ENCODE measurements at places on chromosomes 2 and 18. TPM values are rescaled to one million over a fixed set of nuclear protein-coding genes. Genes with fewer than 3 reads are reported as not detected.

Gene COPS9
- total RNA-seq, result 63.1 TPM

Gene LINC00305
- not detected for total RNA-seq

Gene ELOA2
- not detected for total RNA-seq

Gene GAL3ST2
- not detected for total RNA-seq

Gene DPYSL5
- total RNA-seq, result not detected

Gene GRHL1
- 0.08 TPM for total RNA-seq

Gene TUBA4A
- total RNA-seq, result 9.8 TPM

Gene LCT
- under 0.01 TPM for total RNA-seq

Gene KLHL14
- not detected for total RNA-seq

Gene CIB4
- not detected for total RNA-seq

Gene BCL11A
- total RNA-seq, result 0.08 TPM

Gene PARD6G
- total RNA-seq, result 0.75 TPM

Gene LRRTM4
- not detected for total RNA-seq

Gene SRD5A2
- not detected for total RNA-seq

Gene KIAA2012
- under 0.01 TPM for total RNA-seq

Gene DSG1
- total RNA-seq, result not detected

Gene EML6
- total RNA-seq, result 0.75 TPM

Gene DPP10
- total RNA-seq, result not detected

Gene ZBTB7C
- total RNA-seq, result not detected

Gene STPG4
- 0.23 TPM for total RNA-seq

Gene NETO1
- total RNA-seq, result not detected

Gene CLHC1
- 5.6 TPM for total RNA-seq

All from smooth muscle cell of the coronary artery (primary cell).